Activated T-helper 1 cell treated with anti-CD3 and anti-CD28 coated beads, Interleukin-12 subunit alpha, Interleukin-12 subunit beta, Interleukin-2, Interleukin-4 antibody, amounts not matched to agents 30 ng/mL and 10 ng/mL and 1 ng/mL, durations not matched to agents 14 hours and 24 hours and 36 hours (primary cell): ENCODE measurements at places on chromosomes 3 and 15.

GRCh38 chr3:69524816-69525215 is 138.9 kb upstream of the FRMD4B start:
- no peak for DNase-seq

GRCh38 chr15:75650908-75651809 is 3.4 kb downstream of the SNX33 start:
- no peak for DNase-seq

DNA sequence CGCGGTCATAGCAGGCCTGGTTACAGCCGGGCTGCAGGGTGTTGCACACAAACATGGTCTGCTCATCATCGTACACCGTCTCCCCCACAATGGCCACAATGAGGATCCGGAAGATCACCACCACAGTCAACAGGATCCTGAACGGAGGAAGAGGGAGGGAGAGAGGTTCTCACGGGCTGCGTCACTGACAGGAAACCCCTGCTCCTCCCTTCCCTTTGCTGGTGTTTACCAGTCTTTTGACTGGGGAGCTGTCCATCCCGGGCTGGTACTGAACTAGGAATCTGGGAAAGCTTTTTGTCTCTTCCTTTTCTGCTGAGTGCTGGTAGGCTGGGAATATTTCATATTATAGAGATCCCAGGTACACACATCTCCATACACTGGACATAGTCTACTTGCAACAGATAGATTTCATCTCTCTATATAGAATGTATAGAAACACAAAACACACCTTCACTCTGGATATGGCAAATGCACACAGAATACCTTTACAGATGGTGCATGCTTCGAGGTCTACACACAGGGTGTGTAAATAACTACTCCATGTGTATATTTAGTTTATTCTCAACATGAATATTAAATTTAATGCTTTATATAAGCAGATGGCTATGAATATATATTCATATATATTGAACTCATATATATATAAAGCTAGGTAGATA is 1.4 kb downstream of the GJD2 start:
- no peak for DNase-seq

GRCh38 chr3:37995652-37996641 is 5.4 kb downstream of the VILL start:
- DNase-seq = no peak

GRCh38 chr3:122754929-122755328 is 38.7 kb downstream of the HSPBAP1 start:
- DNase-seq = no peak
